Epithelial cell of proximal tubule (primary cell): ENCODE measurements at places on chromosomes 7 and 10. TPM values are rescaled to one million over a fixed set of nuclear protein-coding genes. Genes with fewer than 3 reads are reported as not detected.

- no peak for DNase-seq
Measured at GRCh38 chr7:93861325-93861949, 29.1 kb downstream of the TFPI2 start.

DNA sequence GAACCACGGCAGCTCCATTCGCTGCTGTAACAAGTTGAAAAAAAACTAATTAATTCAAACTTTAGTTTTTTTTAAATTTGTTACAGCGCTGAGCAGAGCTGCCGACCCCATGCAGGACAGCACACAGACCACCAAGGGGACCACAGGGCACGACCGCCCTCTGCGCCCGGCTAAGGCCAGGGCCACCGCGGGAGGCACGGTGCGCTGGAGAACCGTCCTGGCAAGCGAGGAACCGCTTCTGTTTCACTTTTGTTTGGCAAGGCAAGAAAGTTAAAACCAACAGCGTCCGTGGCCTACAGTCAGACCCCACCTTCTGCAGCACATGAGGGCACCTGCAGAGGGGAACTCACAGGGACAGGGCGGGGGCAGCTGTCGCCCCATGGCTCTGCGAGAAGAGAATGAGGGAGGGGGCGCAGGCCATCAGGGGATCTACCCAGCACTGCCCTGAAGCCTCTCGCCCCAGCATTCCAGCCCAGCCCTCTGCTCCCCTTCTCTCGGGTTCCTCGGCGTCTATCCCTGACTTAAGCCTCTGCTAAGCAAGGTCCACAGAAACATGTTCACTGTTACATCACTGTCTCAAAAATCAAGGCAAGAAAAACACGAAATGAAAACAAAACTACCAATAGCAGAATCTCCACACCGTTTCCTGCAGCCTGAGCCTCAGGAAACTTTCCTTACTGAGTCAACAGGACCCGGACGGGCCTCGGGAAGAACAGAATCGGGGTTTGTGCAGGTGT is 204.4 kb downstream of the DIP2C start:
- no peak for DNase-seq

- DNase-seq, result no peak
Measured at GRCh38 chr10:73879296-73880173, 5.2 kb upstream of the CAMK2G start.

DNA sequence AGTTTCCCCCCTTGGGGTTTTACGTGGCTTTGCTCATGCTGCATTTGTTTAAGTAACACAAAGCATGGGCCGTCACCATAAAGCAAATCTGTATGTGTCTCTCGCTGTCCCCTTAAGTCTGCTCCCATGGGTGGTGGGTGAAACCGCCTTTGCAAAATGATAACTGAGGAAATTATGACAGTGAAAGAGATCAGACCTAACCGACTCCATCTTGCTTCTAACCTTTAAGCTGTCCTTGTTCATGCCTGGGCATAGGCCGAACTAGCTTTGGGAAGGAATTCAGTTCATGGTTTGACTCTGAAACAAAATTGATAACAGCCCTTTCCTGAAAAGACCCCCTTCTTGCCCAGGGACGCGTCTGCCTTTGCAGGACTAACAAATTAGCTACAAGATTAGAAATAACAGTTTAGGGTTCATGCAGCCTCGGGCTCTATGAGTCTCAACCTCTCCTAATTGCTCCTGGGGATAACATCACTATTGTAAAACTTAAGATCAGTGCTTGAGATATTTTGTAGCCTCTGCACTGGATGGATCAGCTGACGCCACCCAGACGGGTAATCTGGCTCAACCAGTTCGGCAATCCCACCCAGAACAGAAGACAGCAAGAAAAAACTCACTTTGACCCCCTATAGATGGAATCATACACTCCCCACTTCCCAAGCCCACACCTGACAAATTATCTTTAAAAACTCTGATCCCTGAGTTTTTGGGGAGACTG is 623.7 kb downstream of the TYW1 start:
- no peak for DNase-seq

GRCh38 chr10:71666639-71667386 is 52.8 kb downstream of the C10orf105 start:
- no peak for DNase-seq

The UPK3BL1 gene
- total RNA-seq, result 12.1 and 17.3 TPM in 2 replicates

GRCh38 chr7:87113077-87113476 is 39.2 kb upstream of the DMTF1 start:
- no peak for DNase-seq

DNA sequence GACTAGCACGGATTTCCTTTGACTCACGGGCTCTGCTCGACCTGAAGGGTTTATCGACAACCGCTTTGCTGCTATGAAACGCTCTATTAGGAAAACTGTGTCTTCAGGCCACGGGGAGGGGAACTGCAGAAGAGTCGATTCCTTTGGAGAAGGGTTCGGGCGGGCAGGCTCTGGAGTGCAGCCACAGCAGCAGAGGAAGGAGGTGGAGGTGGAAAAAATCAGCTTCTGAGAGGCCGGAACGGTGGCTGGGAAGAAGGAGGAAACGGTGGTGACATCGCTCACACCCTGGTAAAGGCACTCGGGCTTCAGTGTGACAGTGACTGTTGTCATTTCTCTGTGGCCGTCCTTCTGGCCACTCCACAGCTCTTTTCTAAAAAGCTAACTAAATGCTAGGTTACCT is 64.6 kb upstream of the MGMT start:
- no peak for DNase-seq

- DNase-seq, result no peak
Measured at GRCh38 chr10:80938903-80939302, 401.2 kb downstream of the SH2D4B start.

DNA sequence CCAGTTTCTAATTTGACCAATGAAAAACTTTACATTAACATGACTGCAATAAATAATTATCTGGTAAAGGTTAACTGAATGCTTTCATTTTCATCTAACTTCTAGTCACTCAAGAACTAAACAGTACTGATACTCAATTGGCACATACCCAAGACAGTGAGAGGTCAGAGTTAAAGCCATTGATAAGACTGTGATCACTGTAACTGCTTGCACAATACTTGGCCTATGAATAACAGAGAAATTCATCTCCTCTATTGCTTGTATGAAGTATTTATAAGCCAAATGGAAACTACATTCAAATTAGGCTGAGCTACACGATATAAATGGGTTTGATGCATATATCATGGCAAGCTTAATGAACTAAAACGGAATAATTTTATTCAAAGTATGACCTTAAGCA is 43.0 kb downstream of the HERC4 start:
- no peak for DNase-seq

DNA sequence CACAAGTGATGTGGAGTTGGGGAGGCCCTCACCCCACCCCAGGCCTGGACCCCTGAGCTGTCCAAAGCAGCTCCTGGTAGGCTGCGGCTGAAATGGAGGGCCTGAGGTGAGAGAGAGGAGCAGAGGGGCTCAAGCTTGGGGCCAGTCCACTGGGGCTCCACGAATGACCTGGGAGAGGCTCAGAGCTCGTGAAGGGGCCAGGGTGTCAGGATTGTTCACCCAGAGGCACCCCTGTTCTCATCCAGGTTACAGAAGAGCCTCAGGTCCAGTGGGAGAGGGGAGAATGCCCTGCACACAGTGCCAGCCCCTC is 102.2 kb upstream of the RET start:
- no peak for DNase-seq

The INHBA gene
- 5.9 and 8.9 TPM in 2 replicates for total RNA-seq

GRCh38 chr10:99781734-99782429 is 558 bp upstream of the ABCC2 start:
- DNase-seq, result no peak

- no peak for DNase-seq
Measured at GRCh38 chr10:58515291-58515941, 2.7 kb downstream of the BICC1 start.

DNA sequence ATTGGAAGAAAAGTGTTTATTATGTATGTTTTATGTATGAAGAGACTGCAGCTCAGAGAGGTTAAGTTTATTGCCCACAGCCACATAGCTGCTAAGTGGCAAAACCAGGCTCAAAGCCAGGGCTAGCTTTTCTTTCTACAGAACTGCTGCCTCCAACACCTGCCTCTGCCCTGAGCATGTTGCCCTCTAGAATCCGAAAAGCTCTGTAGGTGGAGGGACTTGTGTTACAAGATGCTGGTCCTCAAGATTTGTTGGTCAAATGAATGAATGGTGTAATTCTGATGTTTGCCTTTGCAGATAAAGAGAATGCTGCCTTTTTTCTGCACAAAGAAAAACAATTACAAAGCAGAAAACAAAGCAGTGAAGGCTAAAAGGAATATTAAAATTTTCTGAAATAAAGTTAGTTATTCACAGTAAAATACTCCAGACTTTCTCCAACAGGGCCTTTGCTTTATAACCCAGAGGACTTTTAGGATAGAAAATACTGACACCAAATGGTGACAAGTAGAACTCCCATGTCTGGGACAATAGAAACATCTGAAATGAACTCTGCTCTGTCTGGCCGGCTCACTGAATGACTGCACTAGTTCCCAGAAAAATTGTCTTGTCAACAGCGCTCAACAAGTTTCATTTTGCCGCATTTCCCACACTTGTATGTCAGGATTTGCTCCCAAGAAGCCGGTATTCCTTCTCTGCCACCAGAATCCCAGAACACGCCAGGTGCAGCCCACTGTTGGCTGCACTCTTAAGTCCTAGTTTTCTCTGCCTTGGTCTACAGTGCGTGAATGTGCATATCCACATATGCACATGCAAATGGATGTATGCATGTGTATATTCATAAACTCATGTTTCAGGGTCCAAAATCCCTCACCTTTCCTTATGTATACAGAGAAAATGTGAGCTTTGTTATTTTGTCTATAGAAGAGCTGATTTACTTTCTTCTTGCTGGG is 11.0 kb upstream of the DNTT start:
- DNase-seq, result peak; percentile 37

The HMX2 gene
- not detected in 2 replicates for total RNA-seq

The MACC1 gene
- 12.4 and 33.2 TPM in 2 replicates for total RNA-seq

- no peak for DNase-seq
Measured at GRCh38 chr7:73893342-73894101, 32.6 kb downstream of the TMEM270 start.

The HDAC9 gene
- total RNA-seq, result 25.7 and 35.5 TPM in 2 replicates

The HNRNPH3 gene
- 43.1 and 44.5 TPM in 2 replicates for total RNA-seq

- DNase-seq, result no peak
Measured at GRCh38 chr7:125173571-125173970, 243.9 kb upstream of the POT1 start.

DNA sequence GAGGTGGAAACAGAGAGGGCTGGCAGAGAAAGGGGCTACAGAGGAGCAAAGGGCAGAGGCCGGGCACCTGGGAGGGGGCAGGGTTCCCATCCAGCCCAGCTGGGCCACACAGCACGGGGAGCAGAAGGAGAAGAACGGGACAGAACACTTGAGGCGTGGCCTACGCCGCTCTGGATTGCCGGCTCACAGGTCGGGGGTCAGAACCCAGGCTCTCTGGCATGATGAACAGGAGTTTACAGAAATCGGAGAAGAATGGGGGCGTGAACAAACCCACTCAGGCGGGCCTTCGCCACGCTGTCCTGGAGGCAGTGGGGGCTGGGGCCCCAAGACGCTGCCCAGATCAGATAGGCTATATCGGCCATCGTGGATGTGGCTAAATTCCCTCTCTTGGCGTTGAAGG is 362.2 kb upstream of the SHH start:
- no peak for DNase-seq

The PLXNA4 gene
- total RNA-seq, result not detected in 2 replicates

DNA sequence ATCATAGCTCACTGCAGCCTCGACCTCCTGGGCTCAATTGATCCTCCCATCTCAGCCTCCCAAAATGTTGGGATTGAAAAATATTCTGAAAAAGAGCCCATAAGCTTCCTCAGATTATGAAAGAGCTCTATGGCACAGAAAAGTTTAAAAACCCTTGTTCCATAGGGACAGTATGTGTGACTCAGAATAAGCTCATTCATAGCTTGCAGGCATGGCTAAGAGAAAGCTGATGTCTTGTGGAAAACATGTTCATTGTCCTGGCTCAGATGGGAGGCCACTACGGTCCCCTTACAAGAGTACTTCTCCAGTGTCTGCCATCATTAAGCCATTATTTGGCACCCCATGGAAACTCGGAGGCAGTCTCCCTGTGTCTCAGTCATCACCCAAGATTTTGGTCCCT is 64.0 kb downstream of the CCDC3 start:
- DNase-seq, result no peak

GRCh38 chr7:12031638-12032037 is 179.5 kb upstream of the TMEM106B start:
- DNase-seq, result no peak

DNA sequence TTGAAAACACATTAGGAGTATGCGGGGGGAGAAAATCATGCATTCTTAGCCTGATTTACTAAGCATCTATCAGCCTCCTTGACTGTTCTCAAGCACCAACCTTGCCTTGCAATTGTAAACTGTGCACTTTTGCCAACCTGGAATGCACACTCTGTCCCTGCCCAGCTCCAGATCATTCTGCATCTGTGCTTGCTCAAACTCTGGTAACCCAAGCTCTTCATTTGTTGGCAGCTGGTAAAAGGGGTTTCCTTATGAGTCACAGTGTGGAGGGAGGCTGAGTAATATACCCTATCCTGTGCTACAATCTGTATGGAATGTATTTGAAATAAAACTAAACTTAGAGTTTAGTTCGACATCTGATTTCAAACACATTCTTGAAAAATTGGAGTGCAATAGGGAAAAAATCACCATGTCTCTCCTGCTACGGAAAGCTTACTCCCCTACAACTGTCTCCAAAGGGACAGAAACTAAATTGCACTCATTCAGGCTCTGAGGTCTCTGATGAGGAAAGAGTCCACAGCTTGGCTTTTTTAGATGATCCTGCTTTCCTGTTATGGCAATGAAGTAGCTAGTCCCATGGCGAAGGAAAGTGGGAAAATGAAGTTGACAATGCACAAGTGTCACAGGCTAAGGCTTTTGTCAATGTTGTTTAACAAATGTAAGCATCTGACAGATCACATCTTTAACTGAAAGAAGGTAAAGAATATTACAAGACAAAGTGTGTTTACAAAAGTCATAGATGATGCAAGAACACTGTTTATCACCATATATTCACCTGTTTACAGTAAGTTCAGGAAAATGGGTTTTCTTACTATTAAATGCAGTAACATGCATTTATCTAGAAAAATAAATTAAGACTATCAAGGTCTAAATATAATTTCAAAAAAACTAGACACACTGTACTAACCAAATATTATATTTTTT is 61.9 kb downstream of the TES start:
- peak; percentile 91 for DNase-seq

The EIF5AL1 gene
- total RNA-seq, result 0.35 and 0.43 TPM in 2 replicates

DNA sequence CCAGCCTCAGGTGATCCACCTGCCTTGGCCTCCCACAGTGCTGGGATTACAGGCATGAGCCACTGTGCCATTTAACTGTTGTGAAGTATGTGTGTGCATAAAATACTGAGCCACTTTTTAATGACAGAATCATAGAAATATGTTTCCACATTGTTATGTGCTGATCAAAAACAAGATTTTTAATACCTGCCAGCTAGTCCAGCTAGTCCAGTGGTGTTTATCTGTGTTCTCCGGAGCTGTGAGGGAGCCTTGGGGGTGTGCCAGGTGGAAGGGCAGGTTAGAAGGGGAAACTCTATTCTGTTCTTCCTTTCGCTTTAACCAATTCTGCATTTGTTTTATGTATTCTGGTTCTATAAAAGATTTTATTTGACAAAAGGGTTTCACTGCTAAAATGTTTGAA is 7.0 kb downstream of the FAM221A start:
- DNase-seq, result no peak
